Fibroblast of skin of left quadriceps (primary cell): ENCODE measurements at places on chromosomes 1 and 21.

- DNase-seq, result no peak
Measured at GRCh38 chr1:151714820-151715725, 1.5 kb downstream of the CELF3 start.

- DNase-seq, result no peak
Measured at GRCh38 chr1:211908453-211908852, 77.9 kb upstream of the LPGAT1 start.

DNA sequence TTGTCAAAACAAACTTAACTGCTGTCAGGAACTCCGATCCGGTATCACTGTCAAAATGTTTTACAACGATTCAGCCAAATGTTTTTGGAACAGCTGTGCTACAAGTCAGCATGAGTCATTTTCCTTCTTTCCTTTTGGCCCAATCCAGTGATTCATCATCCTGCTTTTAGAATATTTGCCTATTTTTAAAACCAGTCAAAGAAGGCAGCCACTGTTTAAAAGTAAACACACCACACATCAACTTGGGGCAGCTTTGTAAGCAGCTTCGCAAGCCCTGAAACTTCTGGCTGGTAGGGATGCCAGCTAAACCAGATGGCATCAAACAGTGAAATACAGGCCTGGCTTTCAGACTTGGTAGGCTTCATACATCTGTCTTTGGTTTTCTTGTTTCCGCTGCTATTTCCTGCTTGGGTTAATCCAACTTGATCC, 14.9 kb downstream of the MAP3K7CL start:
- peak; percentile 71 for DNase-seq

DNA sequence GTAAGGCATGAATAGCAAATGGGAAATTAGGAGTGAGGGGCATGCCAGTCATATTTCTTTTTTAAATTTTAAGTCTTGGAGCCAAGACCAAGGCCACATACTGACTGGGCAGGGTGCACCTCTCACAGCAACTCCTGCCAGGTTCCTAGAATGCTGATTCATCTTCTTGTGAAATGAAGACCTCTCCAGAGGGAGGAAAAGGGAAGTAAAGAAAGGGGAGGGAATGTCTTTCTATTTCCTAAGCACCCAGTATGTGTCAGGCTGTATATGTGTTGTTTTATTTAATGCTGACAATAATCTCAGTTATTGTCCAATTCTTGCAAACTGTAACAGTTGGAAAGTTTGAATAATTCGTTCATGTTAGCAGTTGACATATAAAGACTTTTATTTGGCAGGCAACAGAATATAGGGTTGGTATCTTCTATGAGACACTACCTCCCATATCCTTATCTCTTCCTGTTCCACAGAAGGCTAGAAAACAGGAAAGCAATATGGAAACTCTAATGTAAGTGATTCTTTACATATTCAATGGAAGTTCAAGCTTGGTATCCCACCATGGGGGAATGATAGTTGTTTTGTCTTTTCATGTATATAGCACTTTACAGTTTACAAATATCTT, 259.1 kb upstream of the USP24 start:
- DNase-seq, result no peak

DNA sequence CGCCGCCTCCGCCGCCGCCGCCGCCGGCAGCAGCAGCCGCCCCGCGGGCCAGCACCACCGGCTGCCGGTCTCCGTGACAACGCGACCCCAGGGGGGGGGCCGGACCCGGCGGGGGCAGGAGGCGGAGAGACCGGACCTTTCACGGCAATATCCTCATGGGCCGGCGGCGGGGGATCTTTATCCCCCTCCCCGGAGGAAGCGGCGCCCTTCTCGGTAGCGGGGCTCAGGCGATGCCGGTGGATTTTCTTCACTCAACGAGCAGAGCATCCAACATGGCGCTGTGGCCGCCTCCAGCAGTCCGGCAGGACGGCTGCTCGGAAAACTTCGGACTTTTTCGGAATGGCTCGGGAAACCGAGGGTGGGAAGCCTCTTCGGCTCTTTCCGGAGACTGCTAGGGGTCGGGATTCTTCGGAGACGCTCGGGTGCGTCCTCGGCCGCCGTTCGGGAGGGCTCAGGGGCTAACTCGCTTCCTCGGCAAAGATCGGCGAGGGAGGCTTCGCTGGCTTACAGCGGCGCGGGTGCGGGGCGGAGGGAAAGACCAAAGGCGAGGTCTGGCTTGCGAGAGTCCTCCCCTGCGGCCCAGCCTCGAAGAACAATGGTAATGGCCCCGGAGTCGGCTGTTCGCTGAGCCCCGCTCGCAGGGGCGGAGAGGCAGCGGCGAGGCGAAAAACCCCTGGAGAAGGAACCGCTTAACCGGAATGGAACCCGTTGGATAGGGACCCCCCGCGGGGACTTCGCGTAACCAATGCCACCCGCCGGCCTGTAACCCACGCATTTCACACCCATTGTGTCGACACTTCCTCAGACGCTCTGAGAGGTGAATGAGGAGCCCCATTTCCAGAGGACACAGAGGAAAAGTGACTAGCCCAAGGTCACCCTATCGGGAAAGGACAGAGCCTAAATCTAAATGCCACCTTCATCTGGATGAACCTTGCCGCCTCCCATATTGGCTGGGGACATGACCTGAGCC, at the start of gene EIF4G3:
TSS of gene EIF4G3 (minus strand) at position 312 of the 970 bp plus-strand sequence. CDS start 174,155 bp downstream, outside the sequence.
- peak; percentile 93 for DNase-seq

DNA sequence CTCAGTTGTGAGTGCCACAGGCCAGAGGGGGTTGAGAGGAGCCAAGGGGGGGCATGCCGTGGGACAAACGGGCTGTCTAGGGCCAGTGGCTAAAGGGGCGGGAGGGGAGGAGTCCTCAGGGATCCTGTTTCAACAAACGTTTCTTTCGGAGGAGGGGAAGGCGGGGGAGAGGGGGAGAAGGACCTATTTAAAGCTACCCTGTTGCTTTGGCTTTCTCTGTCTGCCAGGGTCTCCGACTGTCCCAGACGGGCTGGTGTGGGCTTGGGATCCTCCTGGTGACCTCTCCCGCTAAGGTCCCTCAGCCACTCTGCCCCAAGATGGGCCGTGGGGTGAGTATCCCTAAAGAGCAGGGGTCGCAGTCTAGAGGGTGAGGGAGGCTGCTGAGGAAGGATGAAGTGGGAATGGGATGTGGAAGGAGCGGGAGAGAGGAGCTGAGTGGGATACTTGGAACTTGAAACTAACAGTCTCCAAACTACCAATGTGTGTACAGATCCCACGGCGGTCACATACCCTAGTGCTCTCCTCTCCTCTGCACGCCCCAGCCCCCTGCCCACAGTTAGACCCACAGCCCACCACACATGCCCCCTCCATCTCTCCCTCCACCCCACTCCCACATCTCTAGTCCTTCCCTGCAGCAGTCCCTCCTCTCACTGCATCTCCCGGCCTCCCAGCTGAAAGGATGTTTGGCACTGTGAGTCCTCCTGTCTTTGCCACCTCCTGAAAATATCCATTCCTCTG, at the start of gene ATP1A2:
TSS of gene ATP1A2 (plus strand) at position 215 of the 738 bp plus-strand sequence. CDS start at position 318, 103 bp downstream.
- DNase-seq, result no peak

GRCh38 chr1:229377429-229377828, 34.6 kb upstream of the CCSAP start:
- no peak for DNase-seq

DNA sequence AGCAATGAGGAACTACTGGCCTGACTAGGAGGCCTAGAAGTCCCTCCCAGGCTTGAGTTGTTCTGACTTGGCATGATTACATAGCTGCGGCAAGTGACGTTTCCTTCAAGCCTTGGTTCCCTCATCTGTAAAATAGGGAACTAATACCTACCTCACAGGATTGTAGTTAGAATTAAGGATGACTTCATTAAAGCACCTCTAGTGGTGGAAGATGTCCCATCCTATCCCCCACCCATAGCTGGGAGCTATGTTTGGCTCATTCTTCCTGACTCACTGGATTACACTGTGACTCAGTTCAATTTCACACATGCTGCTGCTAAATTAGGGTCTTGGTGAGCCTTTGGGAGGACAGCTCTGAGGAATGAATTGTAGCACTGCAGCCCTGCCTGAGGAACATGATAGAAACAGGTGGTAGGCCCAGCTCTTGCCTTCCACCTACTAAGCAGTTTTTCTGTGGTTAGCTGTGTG, 6.0 kb upstream of the SHISA4 start:
- DNase-seq, result peak; percentile 69

DNA sequence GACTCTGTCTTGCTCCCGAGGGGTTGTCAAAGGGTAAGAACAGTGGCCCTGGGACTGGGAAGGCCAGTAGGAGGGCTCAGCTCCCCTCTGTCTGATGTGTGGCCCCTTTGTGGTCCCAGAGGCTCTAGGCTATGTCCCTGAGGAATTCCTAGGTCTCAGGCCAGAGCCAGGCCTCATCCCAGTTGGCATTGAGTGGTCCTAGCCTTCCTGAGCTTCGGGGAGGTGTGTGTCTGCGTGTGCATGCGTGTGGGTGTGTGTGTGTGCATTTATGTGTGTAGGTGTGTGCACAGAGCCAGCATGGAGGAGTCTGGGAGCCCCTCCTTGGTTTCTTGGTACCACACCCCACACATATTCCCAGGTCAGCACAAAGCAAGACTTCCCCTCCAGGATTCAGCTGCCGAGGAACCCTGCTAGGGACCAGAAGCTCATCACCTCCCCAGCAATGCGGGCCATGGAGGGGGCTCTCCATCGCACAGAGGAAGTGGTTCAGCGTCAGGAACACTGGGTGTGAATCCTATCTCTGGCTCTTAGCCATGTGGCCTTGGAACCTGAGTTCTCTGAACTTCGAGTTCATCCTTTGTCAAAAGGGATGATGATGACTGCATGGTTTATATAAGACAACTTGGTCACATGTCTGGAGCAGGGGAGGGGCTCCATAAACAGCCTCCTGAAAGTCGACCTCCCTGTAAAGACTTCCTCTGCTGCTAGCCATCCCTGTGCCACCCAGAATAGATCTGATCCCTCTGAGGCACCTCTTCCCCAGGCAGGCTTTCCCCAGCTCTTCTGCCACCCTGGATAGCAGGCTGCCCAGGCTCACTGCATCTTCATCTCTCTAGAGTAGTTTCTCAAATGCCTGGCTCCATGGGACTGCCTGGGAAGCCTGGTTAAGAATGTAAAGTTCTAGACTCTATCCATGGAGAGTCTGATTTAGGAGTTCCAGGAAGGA, 8.3 kb upstream of the EPS8L3 start:
- DNase-seq, result no peak

DNA sequence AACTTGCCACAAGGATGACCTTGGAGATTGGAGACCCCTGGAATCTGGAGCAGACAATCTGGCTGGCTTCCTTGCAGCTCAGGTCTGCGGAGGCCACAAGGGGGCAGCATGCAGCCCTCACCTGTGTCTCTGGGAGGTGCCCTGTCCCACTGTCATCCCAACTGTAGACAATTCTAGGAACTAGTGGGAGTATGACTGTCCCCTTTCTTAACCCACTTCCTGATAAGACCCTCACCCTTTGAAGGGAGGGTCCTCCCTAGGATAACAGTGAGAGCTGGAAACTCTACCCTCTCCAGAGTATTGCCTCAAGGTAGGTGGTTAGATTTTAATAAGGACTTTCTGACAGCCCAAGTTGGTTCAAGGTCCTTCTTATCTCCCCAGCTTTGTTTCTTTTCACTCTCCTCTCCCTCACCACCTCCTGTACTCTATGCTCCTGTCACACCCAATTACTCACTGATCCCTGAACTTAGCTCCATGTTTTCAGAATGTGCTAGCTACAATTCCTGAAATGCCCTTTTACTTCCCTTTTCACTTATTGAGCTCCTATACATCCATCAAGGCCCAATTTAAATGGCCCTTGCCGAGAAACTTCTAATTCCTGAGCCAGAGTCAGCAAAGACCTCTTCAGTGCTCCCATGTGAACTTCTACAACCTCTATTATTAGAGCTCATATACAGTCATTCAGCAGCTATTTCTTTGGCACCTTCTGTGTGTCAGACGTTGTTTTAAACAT, 9.2 kb upstream of the KCNQ4 start:
- DNase-seq, result no peak

DNA sequence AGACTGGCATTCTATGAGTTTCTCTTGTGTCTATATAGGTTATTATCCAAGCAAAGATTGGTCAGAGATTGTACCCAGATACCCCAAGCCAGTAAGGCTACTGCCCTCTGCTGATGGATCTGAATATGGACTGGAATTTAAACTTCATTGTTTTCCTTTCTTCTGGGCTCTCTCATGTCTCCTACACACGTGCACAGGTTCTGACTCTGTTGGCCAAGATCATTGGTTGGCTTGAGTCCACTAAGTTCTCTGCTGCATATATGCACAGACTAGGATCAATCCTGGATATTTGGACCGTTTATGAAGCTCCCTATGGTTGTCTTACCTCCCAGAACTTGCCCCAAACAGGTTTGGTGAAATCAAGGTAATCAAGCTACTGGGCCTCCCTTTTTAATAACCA, 69.7 kb downstream of the CC2D1B start:
- DNase-seq, result peak; percentile 30

DNA sequence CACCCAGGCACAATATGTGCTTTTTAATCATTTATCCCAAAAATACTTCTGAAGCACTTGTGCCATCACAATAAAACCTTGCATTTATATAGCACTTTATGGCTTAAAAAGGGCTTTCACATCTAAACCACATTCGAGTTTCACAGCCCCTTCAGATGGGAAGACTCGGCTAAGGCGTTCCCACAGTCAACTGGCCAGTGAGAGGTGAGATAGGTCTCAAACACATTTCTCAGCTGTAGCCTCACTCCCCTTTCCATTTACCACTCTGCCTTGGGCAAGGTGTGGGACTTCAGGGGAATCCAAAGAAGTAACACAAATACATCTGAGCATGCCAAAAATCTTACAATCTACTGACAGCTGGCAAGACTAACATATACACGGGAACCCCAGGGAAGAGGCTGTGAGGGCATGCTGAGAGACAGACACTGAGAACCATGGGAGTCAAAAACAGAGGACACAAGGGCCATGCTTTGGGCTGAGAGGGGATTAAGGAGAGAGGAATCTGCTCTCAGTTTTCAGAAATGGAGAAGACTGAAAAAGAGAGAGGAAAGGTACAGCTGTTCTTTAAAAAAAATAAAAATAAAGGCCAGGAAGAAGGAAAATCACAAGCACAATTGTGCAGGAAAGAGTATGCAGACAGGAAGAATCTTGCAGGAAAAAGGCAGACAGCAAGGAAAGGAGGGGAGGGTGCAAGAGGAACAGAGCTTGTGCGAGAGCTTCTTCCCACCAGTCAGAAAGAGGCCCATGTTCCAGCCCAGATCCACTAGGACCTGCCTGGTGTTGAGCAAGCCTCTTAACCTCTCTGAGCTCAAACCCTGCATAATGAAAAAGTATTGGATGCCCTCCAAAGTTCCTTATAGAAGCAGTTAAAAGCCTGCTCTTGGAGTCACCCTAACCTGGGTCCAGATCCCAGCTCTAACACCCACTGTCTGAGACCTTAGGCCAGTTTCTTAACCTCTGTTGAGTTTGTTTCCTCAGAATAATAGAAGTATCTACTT, 73.5 kb downstream of the JAK1 start:
- DNase-seq, result peak; percentile 5

DNA sequence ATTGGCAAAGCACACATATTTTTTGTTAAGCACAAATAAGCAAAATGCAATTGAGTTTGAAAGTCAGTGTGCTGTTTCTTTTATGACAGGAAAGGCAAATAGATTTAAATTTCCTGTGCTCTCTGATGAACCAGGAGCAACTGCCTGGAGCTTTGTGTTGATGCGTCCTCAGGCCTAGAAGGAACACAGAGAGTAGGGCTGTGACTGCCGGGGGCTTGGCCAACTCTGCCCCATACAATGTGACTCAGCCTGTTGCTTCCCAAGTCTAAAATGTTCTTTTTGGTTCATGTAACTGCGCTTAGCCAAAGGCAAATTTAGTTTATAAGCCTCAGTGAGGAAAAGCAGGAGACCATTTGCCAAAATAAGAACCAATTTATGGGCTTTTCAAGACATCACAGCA, 37.5 kb downstream of the TOR1AIP2 start:
- no peak for DNase-seq
